Cardiac ventricle fibroblast (primary cell): ENCODE measurements at places on chromosomes 1 and 21. TPM values are rescaled to one million over a fixed set of nuclear protein-coding genes. Genes with fewer than 3 reads are reported as not detected.

Gene PDZK1IP1
- not detected in 2 replicates for total RNA-seq

Gene TRIM62
- total RNA-seq: 3.4 TPM in 2 replicates

Gene FCRL4
- total RNA-seq: not detected in 2 replicates

Gene KCNJ9
- not detected in 2 replicates for total RNA-seq

Gene C1orf210
- total RNA-seq: not detected in 2 replicates

Gene KCNJ15
- total RNA-seq: 0.44 and 1.0 TPM in 2 replicates

Gene RGS7
- total RNA-seq: not detected in 2 replicates

Gene IFI44
- total RNA-seq: 8.4 and 14.6 TPM in 2 replicates

Gene DDX20
- 10.2 and 16.9 TPM in 2 replicates for total RNA-seq

Gene DPM3
- 38.6 and 50.3 TPM in 2 replicates for total RNA-seq

Gene PTGER3
- not detected in 2 replicates for total RNA-seq

Gene E2F2
- total RNA-seq: 0.06 and 0.15 TPM in 2 replicates

Gene HPDL
- 0.83 and 2.9 TPM in 2 replicates for total RNA-seq

Gene C1orf116
- not detected in 2 replicates for total RNA-seq

Gene DFFB
- total RNA-seq: 3.9 and 4.5 TPM in 2 replicates

Gene LRIG2
- 7.8 and 13.4 TPM in 2 replicates for total RNA-seq

Gene DEPDC1
- total RNA-seq: 0.81 and 1.5 TPM in 2 replicates

Gene B3GALT2
- total RNA-seq: 0.06 TPM in 1 of 2 replicates, not detected in the other

Gene ERG
- 1.1 and 1.3 TPM in 2 replicates for total RNA-seq

Gene ATP13A2
- 22.5 and 25.0 TPM in 2 replicates for total RNA-seq

Gene UQCRH
- total RNA-seq: 329 and 360 TPM in 2 replicates

Gene GNG5
- total RNA-seq: 56.0 and 70.6 TPM in 2 replicates

Gene OLFML2B
- total RNA-seq: 33.9 and 44.1 TPM in 2 replicates

Gene TRIM58
- not detected in 2 replicates for total RNA-seq
